ENCODE measurements at places on chromosomes 12 and 14.

- no peak for DNase-seq
Measured at GRCh38 chr12:19967001-19967400, 401.3 kb upstream of the PDE3A start.

DNA sequence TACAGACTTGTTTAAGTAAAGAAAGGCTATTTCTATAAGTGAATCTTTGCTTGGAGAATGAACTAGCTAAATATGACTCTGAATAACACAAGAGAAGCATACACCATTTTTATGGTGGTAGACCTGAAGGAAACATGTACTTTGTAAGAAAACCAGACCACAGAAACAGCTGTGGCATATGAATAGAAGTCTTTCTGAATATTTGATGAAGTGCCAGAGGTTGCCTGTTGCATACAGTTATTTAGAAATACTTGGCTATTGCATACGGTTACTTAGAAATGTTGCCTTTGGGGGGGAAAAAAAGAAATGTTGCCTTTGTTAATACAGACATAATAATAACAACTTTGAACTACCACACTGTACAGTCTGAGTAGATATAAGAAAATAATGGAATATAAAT, 16.8 kb upstream of the LEMD3 start:
- no peak for DNase-seq

DNA sequence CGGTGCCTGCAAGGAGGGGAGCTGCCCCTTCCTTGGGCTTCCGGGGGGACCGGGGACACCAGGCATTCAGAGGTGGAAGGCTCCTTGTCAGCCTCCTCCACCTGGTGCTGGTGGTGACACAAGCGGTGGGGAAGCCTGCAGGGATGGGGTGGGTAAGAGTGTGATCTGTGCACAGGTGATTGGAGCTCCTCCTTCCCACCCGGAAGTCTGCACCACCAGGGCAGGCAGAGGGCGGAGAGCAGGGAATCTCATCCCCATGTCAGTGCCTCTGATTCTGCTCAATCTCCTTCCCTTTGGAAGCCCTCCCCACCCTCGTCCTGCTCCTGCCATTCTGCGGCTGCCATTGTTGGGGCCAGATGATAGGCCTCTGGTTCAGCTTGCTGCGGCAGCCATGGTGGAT, 238.1 kb upstream of the CRY1 start:
- DNase-seq: no peak

DNA sequence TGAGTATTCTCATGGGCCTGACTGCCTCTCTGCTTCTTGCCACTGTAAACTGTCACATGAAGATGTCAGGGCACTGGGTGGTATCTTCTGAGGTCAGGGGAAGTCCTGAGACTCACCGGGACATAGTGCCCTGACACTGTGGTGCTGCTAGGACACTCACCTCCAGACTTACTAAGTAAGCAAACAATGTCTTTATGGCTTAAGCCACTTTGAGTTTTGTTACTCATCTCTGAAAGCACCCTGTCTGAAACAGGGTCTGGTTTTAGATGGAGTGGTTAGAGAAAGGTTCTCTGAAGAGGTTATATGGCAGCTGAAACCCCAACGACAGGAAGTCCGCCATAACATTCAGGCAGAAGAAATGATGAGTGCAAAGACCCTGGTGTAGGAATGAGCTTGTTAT, 22.7 kb downstream of the GPR19 start:
- DNase-seq: no peak

GRCh38 chr14:23020143-23021128, 10.5 kb upstream of the C14orf93 start:
- no peak for DNase-seq

DNA sequence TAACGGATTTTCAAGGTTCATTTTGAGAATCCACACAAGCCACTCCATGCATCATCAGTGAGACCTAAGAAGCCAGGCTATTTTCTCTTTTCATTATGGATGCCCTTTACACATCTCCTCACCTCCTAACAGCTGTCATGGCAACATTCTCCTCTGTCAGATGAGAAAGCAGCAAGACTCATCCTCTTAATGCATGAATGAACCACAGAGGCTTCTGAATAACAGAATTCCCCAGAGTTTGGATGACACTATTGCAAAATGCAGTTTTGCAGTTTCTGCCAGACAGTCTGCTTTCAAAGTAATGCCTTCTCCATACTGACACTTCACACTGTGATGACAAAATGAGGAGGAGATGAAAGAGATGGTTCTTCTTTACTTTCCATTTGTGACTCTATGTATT, 286.7 kb upstream of the GRIP1 start:
- DNase-seq: no peak

DNA sequence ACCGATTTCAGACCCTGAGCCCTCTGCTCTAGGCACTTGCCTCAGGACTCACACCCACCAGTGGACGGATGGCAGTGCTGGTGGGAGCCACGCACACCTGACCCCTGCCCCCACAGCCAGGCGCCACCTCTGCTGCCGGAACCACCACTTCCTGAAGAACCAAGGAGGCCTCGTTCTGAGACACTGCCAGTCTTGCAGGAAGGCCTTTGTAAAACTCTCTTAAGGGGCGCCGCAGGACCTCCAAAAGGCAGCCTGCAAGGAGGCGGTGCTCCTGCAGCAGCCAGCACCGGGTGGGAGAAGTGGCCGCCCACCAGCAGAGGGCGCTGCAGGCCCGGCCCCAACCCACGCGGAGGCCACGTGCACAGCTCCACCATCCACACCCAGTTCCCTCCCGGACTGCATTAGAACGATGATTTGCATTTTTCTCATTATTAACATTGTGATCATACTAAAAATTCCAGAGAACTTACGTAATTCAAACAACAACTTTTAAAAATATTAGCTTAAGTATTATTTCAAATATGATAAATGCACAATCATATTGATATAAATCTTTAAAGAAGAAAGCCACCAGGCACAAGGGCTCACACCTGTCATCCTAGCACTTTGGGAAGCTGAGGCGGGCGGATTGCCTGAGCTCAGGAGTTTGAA, 12.8 kb downstream of the STX2 start:
- peak; percentile 70 for DNase-seq

GRCh38 chr14:33273978-33274377, 335.3 kb downstream of the NPAS3 start:
- no peak for DNase-seq

- DNase-seq: no peak
Measured at GRCh38 chr14:37232907-37233481, 35.3 kb downstream of the MIPOL1 start.

DNA sequence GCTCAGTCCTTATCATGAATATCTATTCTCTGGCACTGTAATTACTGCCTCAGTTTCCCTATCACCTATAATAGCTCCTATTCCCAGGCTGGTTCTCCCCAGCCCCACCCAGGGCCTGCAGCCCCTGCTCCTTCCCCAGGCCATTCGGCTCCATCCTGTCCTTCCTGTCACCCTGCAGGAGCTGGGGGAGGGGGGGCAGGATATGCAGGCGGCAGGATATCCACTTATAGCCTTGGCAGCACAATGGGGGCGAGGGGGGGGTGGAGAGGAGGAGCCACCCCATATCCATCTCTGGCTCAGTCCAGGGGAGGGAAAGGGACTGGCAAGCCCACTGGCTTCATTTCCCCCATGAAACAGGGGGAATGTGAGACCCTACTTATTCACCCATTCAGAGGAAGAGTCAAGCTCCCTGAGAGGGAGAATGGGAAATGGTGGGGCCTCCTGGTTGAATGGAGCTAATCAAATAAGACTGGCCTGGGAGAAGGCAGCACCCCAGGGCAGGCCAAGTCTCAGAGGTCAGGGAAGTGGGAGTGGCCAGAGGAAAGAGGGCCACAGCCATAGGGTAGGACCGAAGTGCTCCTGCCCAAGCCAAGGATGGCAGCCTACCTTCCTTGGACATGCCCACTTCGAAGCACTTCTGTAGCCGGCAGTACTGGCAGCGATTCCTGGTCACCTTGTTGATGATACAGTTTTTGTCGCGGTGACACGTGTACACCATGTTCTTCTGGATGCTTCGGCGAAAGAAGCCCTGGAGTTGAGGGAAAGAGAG, 7.8 kb upstream of the ITGB7 start:
- DNase-seq: no peak

DNA sequence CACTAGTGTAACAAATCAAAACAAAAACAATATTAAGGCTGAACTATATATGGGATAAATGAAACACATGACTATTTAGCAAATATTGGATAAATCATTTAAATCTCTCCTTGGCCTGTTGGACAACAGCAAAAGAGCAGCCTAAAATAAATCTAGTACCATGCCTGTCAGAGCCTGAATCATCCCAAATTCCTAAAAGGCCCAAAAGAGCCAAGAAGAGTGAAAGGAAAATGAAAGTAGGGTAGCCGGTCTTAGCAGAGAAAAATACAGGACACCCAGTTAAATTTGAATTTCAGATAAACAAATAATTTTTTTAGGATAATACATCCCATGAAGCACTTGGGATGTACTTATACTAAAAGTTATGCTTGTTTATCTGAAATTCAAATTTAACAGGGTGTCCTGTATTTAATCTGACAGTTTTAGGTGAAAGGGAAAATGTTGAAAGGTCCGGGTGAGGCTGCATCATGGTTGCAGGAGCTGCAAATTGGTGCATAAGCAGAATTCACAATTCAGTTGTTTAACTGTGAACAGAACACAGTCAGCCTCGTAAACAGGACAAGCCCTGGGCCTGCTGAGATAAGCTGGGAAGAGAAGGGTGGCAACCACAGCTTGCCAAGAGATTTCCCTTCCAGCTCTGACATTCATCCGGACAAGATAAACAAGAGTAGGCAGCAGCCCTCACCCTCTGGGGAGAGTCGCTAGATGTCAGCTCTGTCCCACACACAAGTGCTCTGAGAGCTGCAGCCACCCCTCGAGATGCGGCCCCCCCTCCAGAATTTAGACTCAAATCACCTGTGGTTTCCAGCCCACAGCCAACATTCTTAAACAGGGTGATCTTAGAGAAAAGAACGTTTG, 30.3 kb downstream of the DMAC2L start:
- DNase-seq: no peak

- DNase-seq: no peak
Measured at GRCh38 chr12:52742196-52742580, 35.0 kb downstream of the KRT76 start.

- no peak for DNase-seq
Measured at GRCh38 chr12:99523853-99524252, 123.7 kb upstream of the GARIN6 start.

DNA sequence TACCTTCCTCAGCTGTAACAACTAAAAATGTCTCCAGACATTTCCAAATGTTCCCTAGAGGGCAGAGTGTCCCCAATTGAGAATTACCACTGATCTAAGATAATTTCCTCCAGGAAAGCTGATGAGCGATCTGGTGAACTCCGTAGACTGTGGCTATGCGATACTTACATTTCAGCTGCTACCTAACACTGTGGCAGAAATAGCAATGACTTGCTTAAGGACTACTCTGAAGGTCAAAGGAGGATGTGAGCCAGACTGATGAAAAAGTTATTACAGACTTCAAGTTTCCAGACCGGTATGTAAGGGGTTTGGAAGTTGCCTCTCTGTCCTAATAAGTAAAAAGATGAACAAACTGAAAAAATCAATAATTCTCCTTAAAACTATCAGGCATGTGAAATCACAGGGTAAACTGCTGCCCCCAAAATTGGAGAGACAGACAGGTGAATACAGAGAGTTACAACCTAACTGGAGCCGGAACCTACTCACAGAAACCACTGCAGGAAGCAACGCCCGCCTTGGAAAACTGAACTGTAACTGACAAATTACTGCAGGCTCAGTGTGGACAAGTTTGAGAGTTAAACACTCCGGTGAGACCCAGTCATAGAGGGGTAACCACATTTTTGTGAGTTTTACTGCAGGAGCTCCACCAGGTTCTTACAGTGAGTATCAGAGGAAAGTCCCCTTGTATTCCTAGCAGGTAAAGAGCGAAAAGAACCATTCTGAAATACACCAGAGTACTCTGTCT, 60.0 kb upstream of the PARP11 start:
- no peak for DNase-seq

- no peak for DNase-seq
Measured at GRCh38 chr12:122306407-122306806, 40.1 kb upstream of the VPS33A start.

GRCh38 chr14:32404784-32405573, 75.9 kb downstream of the AKAP6 start:
- DNase-seq: no peak

DNA sequence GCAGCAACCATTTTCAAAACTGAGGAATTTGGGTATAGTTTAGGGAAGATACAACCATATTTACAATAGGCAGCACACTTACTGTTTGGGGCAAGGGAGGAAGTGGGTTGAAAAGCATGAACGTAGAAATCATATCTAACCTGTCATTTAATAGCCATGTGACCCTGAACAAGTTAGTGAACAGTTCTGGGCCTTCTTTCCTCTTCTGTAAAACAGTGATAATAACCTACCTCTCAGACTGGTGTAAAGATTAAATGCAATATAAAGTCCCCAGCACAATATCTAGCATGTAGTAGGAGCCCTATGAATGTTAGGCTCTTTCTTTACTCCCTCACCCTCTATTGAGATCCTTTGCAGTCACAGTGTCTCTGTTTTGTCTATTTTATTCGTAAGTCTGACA, 33.5 kb downstream of the A2ML1 start:
- no peak for DNase-seq

DNA sequence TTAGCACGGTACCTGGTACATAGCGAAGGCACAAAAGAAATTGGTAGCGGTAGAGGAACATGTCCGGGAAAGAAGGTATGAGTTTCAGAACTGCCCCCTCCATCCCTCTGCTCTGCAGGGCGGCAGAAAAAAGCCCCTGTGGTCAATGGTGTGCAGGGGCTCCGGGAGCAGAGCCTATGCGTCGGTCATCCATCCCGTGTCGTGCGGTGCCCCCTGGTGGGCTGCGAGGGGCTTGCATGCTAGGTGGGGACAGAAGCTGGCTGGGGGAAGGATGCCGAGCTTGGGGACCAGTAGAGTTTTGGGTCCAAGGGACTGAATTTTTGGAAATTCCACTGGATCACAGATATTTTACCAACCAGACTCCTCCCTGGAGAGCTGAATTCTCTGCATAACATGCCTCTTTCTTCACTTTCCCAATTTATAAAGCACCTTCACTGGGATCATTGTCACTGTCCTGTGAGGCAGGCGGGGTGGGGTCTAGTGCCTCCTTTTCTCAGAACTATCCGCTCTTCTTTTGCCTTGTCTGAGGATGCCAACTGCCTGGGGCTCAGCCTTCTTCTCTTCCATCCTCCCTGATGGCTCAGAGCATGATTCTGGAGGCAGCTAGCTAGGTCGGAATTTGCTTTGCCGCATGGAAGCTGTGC, 148.7 kb downstream of the SMOC1 start:
- DNase-seq: peak; percentile 62

- DNase-seq: no peak
Measured at GRCh38 chr14:37668646-37669045, 73.2 kb downstream of the TTC6 start.

GRCh38 chr14:53174918-53175317, 21.8 kb upstream of the DDHD1 start:
- DNase-seq: no peak

Data from stimulated activated CD4-positive, alpha-beta T cell treated with anti-CD3 and anti-CD28 coated beads, TNF-alpha, amount 100 ng/mL, for 1 hour (primary cell).